ENCODE measurements at places on chromosomes 12 and 14.

DNA sequence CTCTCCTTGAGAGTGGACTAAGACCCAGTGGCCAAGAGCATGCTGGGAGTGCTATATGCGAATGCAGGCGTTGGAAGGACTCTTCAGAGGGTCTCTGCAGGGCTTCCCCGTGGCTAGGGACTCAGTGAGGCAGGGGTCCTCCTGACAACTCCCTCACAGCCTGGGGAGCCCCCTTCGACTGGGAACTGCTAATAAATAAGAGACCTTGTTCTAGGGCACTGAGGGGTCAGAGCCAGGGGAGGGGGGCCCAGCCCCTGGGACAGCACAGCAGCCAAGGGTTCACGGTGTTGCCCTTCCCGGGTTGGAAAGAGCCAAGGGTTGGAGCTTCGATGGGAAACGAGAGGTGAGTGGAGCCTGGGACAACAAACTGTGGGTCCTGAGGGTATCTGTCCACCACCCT lies 6.0 kb upstream of the CPNE6 start:
- no peak for DNase-seq

- no peak for DNase-seq
Measured at GRCh38 chr14:23446291-23446851, 10.9 kb upstream of the MYH7 start.

DNA sequence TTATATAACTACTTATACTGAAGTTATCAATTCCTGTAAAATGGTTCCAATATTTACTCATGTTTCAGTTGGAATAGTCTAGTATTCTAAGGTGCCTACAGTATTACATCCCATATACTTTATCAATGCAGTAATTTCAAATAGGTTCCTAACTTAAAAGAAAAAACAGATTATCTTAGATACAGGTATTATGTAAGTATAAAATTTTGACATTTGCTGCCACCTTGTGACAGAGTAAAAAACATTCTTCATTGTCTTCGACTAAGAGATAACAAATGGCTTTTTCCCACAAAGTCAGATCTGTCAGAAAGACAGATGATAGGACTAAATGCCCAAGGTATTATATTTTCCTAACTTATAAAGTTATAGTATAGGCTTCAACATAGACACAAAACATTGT lies 78.7 kb downstream of the TXNDC16 start:
- no peak for DNase-seq

GRCh38 chr14:60915781-60916180 lies 65.1 kb downstream of the TRMT5 start:
- DNase-seq = no peak

DNA sequence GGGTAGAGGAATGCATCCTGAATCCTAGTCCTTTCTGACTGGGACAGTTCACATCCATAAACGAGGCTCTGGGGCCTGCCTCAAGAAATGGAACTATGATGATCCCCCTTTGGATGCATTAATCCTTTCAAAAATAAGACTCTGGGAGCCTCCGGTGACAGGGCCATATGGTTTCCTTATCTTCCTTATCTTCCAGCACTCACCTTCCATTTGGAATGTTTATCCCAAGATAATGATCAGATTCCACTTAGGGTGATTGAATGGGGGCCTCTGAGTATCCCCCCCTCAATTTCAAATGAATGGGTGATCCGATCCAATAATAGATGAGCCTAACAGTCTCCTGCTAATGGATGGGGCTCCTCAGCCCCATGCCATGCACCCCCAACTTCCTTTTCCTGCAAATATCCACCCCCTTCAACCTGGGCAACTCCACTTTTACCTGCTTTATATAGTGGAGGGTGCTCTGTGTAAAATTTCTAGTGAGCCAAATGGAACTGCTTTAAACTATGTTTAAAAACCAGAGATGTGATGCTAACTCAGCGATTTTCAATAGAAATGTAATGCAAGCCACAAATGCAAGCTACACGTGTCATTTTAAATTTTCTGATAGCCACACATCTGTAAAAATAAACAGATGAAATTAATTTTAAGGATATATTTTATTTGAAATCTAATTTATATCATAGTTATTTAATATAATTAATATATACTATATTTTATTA lies 157.8 kb downstream of the ZFP36L1 start:
- no peak for DNase-seq

DNA sequence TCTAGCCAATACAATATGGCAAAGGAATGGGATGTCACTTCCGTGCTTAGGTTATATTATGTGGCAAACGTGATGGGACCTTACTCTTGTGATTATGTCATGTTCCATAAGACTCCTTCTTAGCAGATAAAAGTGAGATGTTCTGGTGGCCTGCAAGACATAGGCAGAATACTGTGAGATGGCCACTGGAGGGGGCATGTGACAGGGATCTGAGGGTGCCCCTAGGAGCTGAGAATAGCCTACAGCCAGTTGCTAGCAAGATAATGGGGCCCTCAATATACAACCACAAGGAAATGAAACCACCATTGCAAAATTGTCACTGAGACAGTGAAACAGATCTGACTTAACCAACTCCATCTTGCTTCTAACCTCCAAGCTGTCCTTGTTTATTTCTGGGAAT lies 151.4 kb upstream of the SSTR1 start:
- DNase-seq = no peak

GRCh38 chr14:106620368-106620767 lies 1094.0 kb downstream of the TMEM121 start:
- no peak for DNase-seq

DNA sequence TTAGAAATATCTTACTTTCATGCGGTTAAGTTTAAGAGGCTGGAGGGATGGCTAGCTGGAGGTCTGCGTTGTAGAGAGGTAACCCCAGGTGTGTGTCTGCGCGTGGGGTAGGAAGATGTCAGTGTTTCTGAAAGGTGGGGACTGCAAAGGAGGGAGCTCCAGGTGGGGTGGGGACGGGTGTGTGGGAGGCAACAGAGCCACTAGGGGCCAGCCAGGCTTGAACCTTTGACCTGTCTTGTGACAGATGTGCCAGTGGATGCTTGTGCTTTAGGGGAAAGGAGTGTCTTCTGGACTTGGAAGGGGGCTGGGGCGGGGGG lies 841 bp downstream of the GLI1 start:
- DNase-seq = no peak

Measured in stimulated activated CD4-positive, alpha-beta T cell treated with anti-CD3 and anti-CD28 coated beads, Interleukin-4, amount 100 ng/mL, for 4 hours (primary cell).